ENCODE measurements at places on chromosomes 12 and 14.

DNA sequence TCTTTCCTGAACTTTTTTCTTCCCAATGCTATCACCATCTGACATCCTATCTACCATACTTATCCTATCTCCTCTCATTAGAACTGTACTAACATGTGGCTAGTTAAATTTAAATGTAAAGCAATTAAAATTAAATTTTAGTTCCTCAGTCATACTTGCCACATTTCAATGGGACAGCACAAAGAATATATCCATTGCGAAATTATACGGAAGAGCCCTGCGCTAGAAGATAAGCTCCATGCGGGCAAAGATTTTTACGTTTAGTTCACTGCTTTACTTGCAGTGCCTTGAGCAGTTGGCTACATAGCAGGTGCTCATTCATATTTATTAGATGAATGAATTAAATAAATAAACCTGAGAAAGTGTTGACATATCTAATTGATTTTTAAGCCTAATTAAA, 33.1 kb downstream of the SEC23A start:
- no peak for DNase-seq

- DNase-seq = no peak
Observed at GRCh38 chr12:128269181-128269591, 2.2 kb downstream of the TMEM132C start.

- no peak for DNase-seq
Observed at GRCh38 chr12:122350141-122350848, 72.2 kb downstream of the CLIP1 start.

DNA sequence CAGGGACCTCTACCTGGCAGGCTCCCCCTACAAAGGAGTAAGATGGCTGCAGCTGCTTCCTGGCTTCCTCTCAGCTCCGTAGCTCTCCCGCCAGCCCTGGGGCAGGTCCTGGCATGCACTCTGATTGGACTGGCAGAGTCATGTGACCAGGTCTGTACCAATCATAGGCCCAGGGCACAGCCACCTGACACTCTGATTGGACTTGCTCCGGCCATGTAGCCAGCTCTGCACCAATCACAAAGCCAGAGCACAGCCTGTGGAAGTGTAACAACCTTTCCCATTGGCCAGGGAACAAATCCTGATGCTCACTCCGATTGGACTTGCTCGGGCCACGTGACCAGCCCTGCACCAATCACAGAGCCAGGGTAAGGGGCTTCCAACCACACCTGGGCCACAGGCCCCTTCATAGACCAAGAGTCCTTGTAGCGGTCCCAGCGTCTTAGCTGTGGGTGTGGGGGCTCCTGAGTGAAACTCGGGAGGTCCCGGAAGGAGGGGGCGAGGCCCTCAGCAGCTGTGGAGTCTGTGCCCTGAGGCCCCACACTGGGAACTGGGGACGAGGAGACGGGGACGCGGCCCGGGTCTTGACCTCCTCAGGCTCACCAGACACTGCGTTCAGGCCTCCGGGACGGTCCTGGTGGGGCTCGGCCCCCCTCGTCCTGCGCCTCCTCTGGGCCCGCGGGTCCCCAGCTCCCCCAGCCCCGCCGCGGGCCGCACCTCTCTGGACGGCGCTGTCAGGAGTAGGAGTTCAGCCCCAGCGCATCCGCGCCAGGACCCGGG, 210.6 kb downstream of the ADGRD1 start:
- DNase-seq = no peak

GRCh38 chr14:49549881-49550280, 36.3 kb downstream of the RPS29 start:
- DNase-seq = no peak

DNA sequence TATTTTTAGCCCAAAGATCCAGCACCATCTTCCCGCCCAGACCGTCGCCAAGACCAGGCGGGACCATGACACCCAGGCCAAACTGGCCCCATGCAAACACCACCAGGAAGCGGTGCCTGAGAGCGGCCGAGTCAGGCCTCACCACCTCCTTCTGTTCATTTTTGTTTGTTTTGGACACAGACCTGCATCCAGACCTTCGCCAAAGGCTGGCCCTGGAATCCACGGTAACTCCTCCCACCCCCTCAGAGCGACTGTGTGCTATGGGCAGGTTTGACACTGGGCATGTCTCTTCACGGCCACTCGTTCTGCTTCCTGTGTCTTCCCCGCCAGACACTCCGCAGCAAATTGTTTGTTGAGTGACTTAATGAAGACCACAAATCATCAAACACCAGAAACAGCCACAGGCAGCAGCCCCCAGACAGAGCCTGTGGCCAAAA, 47.1 kb downstream of the NCOR2 start:
- DNase-seq = no peak

DNA sequence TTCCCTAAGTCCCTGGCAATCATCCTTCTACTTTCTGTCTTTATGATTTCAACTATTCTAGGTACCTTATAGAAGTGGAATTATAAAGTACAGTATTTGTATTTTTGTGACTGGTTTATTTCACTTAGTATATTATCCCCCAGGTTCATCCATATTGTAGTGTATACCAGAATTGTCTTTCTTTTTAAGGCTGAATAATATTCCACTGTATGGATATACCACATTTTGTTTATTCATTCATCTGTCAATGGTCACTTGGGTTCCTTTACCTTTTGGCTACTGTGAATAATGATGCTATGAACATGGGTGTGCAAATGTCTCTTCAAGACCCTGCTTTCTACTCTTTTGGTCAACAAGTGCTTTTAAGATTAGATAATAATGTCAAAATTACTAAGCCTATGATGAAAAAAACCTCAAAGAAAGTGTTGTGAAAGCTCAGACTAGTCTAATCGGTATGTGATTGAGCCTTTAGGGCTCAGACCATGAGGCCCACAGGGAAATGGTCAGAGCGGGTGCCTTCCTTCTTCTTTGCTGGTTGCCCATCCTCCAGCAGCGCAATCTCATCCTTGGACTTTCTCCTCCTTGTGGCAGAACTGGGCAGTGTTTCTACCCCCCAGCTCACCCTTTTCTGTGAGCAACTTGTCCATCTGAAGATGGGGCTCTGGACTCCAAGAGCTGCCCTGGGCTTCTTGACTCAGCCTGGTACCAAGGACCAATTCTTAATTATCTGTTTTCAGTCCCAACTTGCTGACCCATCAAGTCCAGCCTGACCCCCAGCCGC, 105.4 kb downstream of the TTC8 start:
- no peak for DNase-seq

- no peak for DNase-seq
Observed at GRCh38 chr14:76828339-76829012, 2.3 kb downstream of the LRRC74A start.

GRCh38 chr14:94295360-94296180, 2.5 kb upstream of the SERPINA10 start:
- DNase-seq = no peak

DNA sequence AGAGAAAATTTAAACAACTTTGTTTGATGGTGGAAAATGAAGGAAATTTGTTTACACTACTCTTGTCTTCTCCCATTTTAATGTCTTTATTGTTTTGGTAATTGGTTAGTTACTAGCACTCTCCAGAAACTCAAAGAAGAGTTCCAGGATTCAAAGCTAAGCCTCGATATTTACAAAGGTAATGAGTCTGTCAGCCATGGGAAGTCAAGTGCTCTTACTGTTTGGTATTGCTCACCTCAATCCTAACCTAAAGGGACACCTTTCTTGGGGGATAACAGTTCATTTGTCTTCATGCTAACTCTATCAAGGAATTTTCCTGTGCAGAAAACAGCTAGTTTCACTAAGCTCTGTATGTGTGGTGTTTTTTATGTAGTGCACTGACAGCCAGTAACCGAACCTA, 222.9 kb upstream of the LMO3 start:
- no peak for DNase-seq

DNA sequence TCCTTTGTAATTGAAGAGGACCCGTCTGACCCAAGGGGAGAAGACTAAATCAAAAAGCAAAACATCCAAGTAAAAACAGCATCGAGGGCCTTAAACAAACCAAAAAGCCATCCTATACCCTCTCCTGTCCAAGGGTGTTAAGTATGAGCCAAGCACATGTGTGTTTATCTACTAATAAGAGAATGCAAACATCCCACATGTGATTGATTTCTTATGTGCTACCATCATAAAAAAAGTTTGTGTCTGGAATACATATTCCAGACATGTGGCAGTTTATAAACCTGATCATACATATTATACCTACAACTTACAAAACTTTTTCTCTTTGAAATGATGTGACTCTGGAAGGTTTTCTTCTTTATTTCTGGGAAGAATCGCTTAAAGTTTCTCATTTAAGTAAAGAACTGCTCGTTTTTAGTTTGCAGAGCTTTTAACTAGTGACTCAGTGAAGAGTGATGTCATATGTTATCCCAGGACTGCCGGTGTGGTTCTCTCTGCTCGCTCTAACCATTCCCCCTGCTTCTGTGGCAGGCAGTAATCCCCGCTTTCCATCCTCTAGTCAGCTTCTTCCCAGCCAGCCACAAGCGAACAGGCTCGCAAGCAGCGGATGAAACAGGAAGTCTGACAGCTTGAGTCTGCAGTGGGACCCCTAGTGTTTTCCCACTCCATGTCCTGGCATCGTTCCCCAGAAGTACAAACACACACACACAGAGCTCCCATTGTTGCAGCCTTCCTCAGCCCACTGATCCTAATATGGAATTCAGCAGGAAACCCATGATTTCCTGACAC, 431 bp upstream of the RHOJ start:
- no peak for DNase-seq

GRCh38 chr12:62604373-62604772, 137.7 kb downstream of the MON2 start:
- no peak for DNase-seq

DNA sequence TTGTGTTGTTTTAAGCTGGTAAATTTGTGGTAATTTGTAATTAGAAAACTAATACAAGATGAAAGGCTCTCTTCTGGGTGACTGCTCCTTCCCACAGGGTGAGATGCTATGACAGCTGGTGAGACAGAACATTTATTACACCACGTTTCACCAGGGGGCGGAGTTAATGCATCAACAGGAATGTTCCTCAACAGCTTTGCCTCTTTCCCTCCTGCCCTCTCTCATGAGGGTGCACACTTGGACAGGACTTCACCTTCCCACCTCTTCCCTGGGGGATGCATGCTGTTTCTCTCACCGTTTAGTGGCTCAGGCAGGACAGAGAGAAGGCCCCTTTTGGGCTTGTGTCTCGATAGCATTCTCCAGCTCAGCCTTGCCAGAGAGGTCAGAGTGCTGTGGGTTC, 13.4 kb upstream of the PPP1R1A start:
- DNase-seq = no peak

DNA sequence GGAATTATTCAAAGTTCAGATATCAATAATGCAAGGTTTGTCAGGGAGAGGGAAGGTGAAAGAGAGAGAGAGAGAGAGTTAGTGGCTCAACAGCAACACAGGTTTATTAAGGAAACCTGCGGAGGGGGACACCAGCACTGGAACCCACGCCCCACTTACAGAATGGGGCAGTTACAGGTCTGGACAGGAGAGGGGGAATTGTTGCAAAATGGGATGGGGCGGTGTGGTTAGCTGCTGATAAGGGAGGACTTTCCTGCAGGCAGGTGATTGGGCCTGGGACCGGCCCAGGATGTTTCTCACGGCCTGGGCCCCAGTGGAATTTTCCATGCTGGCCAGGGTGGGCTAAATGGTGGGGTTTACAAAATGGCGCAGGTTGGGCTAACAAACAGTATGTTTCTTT, 278.2 kb upstream of the SLC16A7 start:
- no peak for DNase-seq

GRCh38 chr14:100406505-100407131, 83.5 kb downstream of the SLC25A47 start:
- peak; percentile 8 for DNase-seq

- DNase-seq = no peak
Observed at GRCh38 chr14:70721542-70721941, 79.8 kb downstream of the TTC9 start.

- no peak for DNase-seq
Observed at GRCh38 chr12:58028294-58028693, 86.9 kb downstream of the ATP23 start.

GRCh38 chr12:52691076-52691840, 11.1 kb upstream of the KRT1 start:
- DNase-seq = peak; percentile 22

DNA sequence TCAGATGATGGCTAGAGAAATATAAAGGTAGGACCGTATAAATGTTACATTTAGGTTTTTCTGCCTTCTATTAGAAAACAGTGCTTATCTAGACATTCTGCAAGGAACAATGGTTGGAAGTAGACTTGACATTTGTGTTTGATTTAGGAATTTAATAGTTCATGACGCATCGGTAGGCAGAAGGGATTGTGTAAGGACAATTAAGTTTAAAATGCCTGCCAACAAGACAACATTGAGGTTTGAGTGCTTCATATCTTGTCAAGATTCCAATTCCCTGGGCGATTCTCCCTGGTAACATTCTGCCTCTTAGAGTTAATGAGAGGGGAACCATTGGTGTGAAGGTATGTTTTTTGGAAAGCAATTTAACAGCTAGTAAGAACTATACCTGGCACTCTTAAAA, 186.8 kb upstream of the RBM19 start:
- no peak for DNase-seq

- no peak for DNase-seq
Observed at GRCh38 chr12:13962699-13963098, 18.7 kb downstream of the GRIN2B start.

DNA sequence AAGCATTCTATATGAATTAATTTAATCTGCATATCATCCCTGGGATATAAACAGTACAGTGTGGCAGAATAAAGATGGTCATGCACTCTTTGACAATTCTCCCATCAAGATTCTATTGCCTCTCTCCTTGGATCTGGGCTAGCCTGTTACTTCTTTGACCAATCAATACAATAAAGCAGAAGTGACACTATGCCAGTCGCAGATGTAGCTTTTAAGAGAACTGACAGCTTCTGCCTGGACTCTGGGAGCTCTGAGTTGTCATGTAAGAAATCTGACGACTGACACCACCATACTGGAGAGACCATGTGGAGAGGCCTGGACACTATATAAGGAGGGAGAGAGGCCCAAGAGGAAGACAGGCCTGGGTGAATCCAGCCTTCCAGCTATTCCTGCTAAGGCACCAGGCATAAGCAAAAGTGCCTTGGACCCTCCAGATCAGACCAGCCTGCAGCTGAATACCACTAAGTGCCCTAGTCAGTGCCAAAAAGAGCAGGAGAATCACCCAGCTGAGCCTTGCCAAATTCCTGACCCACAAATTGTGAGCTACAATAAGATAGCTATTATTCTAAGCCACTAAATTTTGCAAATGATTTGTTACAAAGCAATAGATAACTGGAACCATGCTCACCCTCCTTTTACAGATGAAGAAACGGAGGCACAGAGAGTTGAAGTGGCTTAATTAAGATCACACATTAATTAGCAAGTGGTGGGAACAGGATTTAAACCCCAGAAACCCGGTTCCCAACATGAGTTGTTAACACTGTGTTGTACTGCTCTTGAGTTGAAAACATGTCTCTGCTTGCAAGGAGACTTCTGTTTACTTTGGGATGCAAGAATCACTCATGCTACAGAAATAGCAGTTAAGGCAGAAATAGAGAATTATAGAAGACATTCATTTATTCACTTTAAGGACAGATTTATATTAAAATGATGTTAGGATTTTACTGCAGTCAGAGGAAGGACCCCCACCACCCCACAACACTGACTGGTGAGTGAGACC, 84.6 kb downstream of the RIN3 start:
- DNase-seq = no peak

DNA sequence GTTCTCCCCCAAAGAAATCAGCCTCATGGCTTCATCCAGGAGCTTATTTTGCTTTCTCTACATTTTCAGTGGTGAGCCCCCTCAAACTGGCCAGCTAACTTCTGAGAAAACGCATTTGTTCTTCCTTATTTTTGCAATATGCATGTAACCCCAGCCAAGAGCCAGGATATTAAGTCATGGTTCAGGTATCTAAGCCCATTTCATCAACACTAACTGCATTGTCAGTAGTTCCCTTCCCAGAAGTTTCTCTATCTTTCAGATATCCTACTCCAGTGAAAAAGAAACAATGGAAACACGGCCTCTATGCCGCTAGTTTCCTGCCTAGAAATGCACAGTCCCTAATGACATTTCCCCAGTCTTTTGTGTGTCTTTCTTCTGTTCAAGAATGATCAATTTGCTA, 102.8 kb upstream of the RASSF8 start:
- DNase-seq = no peak
